ENCODE measurements at places on chromosomes 12 and 14.

DNA sequence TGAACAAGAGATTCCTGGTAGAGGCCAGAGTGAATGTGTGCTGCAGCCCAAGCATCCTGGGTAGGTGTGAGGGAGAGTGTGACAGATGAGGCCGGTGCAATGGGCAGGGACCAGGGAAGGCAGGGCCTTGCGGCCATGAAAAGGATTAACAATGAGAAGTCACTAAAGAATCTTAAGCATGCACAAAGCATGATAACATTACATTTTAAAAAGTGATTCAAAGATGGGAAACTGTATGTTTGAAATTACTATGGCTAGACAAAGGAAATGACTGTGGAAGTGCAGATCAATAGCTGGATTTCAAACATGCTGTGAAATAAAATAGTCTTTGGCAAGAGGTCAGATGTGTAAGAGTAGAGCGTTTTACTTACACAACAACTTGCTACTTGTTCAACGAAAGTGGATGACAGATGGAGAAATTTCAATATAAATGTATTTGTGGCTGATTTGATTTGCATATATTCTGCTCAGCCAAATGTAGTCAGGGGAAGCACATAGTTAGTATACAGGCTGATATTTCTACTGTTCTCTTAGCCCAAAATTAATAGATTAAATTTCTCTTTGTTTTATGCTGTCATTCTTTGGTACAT lies 175.5 kb downstream of the CCDC59 start:
- no peak for DNase-seq

- no peak for DNase-seq
Observed at GRCh38 chr14:20750194-20750593, 4.5 kb downstream of the EDDM3A start.

- DNase-seq, result no peak
Observed at GRCh38 chr14:99075771-99076375, 196.1 kb downstream of the BCL11B start.

GRCh38 chr14:32009221-32009975 lies 67.7 kb upstream of the ARHGAP5 start:
- no peak for DNase-seq

- DNase-seq, result no peak
Observed at GRCh38 chr12:68602720-68603119, 8.0 kb upstream of the RAP1B start.

DNA sequence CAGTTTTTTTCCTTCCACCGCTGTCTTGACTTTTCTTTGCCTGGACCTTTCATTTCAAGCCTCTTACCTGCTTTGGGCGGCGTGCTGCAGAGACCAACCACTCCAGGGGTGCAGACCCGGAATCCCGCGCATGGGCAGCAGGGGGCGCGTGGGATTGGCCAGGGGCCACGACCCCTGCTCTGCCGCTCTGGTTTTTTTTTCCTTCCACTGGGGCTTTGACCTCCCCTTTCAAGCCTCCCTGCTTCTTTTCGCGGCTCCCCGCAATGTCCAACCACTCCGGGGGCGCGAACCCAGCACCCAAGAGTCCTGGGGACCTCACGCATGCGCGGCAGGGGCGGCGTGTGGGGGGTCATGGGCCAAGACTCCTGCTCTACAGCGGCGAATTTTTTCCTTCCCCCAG lies 325.1 kb downstream of the ALG10 start:
- no peak for DNase-seq

DNA sequence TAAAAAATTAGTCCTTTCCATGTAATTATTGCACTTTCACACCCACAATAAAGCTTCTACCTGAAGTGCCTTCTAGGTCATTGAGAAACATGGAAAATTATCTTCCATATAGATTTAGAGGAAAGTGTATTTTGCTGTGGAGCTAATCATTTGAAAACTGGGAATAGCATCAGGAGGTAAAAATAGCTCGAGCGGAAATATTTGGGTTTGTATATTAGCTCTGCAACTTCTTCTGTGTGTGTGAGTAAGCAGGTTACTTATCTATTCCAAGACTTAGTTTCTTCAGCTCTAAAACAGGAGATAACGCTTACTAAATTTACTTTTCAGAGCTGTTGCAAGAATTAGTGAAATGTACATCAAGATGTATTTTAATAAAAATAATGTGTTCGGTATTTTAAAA lies 95.0 kb upstream of the MON2 start:
- no peak for DNase-seq

DNA sequence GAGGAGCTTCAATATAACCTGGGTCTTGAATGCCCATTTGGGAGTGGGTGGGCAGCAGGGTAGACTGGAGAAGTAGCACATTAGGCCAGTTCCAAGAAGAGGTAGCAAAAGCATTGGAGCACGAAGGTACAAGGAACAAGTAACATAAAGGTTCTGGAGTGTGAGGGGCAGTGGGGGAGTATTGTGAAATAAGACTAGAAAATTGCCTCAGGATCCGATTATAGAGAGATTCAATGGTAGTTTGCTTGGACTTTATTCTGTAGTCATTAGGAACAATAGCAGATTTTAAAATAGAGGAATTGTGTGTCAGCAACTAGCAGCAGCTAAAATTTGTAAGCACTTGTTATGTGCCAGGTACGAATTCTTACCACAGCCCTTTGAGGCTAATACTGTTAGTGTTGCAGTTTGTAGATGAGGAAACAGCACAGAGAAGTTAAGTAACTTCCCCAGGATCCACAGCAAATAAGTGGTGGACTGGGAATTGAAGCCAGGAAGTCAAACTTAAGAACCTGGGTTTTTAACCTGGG lies 61.8 kb downstream of the PPFIBP1 start:
- DNase-seq, result no peak

GRCh38 chr14:61430066-61430757 lies 108.8 kb downstream of the PRKCH start:
- DNase-seq, result no peak

- no peak for DNase-seq
Observed at GRCh38 chr12:65335021-65335714, 56.7 kb downstream of the MSRB3 start.

GRCh38 chr12:6697584-6698351 lies 2.8 kb downstream of the PIANP start:
- DNase-seq, result no peak

- no peak for DNase-seq
Observed at GRCh38 chr12:128959901-128960300, 106.6 kb downstream of the GLT1D1 start.

DNA sequence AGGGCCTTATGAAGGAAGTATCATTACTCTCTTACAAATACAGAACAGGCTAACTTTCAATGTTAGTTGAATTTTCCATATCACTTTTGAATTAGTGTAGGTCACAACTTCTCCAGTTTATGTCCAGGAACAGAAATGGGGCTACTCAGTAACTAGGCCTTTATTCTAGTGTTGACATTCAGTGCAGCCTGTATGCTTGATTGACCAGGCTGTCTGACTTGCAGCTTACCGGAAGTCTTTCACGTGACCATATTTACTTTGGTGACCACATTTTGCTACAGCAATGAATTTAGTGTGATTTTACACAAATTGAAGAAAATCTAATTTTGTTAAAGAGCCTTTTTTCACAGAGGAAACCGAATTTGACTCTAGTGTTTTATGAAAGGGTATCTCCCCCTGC lies 12.4 kb downstream of the MTERF2 start:
- no peak for DNase-seq

Data from stimulated activated CD8-positive, alpha-beta memory T cell treated with anti-CD3 and anti-CD28 coated beads, Interleukin-2, amount 100 ng/mL, for 1 hour (primary cell).